Fibroblast of villous mesenchyme (primary cell): ENCODE measurements at places on chromosomes 12 and 14. TPM values are rescaled to one million over a fixed set of nuclear protein-coding genes. Genes with fewer than 3 reads are reported as not detected.

Gene CCDC198
- total RNA-seq = not detected in 2 replicates

Gene UBE2N
- 91.8 and 104 TPM in 2 replicates for total RNA-seq

Gene C12orf54
- total RNA-seq = not detected in 2 replicates

Gene C1QL4
- total RNA-seq = under 0.01 TPM in 1 of 2 replicates, not detected in the other

Gene TMPRSS12
- under 0.01 TPM in 1 of 2 replicates, not detected in the other for total RNA-seq

Gene DTX1
- total RNA-seq = not detected in 2 replicates

Gene KRT73
- total RNA-seq = not detected in 2 replicates

GRCh38 chr12:78210894-78211302 is 380.2 kb downstream of the NAV3 start:
- peak; percentile 97 for DNase-seq

GRCh38 chr14:94615823-94616570 is 3.8 kb downstream of the SERPINA3 start:
- no peak for DNase-seq

GRCh38 chr14:74649167-74649566 is 37.1 kb upstream of the LTBP2 start:
- no peak for DNase-seq

DNA sequence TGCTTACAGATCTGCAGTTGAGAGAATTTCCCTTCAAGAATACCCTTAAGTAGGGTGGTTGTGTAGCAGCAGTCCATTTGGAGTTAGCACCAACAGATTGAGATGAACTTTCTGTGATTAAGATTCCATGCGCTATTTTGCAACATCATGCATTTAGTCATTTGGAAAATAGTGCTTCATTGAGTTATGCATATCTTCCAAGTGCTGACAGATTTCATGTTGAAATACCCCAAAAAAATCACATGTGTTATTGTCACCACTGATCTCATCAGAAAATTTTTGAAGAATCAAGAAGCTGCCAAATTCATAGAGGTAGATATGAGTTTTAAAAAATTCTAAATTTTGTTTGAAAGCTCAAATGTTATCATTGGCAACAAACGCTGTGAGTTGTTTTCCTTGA is 35.5 kb upstream of the OSBPL8 start:
- DNase-seq = no peak

DNA sequence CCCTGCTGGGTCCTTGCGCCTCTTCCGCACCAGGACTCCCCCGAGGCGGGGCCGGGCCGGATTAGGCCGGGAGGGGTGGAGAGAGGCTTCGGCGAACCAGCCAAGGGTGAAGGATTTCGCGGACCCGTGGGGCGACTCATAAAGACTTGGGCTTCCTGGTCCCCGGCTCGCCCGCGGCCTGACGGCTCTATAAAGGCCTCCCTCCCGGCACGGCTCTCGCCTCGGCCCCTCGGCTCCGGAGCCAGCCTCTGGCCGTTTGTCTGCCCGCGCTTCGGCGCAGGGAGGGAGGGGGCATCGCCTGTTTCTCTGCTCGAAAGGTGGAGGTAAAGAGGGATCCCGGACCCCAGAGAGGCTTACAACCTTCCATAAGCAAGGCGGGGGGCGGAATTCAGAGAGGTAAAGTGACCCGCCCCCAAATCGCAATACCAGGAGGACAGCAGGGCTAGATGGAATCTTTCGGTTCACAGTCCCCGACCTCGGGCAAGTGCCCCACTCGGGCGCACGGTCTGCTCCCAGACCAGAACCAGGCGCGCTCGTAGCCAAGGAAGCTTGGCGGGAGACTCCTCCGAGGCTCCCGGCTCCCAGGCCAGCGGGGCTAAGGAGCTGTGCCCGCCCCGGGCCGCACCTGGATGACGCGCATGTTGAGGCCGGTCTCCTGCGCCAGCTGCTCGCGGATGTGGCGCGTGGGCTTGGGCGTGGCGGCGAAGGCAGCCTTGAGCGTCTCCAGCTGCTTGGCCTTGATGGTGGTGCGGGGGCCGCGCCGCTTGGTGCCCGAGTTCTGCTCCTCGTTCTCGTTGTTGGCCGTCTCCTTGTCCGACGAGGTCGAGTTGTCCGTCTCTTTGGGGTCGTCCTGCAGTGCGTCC is 3.9 kb downstream of the LHX5 start:
- DNase-seq = no peak

DNA sequence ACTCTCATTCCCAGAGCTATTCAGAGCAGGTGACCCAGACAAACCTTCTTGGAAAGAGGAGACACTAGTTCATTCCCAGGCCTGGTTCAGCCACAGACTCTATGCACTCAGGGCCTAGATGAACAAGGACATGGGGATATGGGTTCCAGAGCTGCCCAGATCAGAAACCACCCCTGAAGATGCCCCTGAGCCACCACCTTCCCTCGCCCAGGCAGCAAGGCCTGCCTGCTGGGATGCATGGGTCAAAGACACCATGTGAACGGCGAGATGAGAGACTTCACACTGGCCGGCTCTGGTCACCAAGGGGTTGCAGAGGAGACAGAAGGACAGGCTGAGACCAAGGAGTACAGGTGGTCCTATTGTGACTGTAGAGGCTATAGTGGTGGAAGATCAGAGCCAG is 4.1 kb downstream of the SERPINA12 start:
- DNase-seq = no peak

DNA sequence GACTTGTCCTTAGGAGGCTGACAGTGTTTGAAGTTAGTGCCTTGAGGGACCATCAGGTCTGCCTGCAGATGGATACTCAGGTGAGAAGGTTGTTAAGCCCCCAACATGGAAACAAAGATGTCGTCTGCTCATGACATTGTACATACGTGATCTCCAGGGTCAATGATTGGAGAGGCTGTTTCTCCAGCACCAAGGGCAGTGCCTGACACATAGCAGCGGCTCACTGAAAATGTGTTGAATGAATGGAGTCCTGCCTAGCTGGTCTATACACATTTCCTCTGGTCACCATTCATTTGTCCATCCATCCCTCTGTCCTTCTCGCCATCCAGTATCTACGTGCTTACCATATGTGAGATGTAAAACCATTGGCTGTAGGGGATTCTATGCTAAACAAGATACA is 7.1 kb downstream of the CCDC177 start:
- no peak for DNase-seq

DNA sequence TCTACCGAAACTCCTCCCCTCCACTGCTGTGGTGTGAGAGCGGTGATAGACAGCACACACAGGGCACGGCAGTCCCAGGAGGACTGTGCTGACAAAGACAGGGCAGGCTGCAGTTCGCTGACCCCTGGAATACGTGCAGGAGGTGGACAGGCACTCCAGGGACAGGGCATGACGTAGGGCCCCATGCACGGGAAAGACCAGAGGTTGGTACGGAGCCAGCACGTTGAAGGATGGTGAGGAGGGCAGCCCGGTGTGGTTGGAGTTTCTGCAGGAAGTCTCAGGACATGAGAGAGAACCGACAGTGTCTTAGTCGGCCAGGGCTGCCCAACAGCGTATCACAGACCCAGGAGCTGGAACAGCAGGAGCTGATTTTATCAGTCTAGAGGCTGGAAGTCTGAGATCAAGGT is 254.2 kb upstream of the FKBP4 start:
- no peak for DNase-seq

DNA sequence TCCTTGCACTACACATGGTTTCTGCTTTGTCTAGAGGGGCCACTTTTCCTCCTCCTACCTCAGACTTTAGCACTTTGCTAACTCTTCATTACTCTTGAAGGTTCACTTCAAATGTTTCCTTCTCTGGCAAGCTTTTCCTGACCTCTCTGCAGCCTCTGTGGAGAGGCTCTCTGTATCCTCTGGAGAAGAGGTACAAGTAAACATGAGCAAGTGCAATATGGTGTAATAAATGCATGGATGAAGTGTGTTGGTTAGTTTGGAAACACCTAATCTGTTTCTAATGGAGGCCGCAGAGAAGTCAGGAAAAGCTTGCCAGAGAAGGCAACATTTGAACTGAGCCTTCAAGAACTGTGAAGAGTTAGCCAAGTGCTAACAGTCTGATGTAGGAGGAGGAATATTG is 329.3 kb downstream of the GRIN2B start:
- no peak for DNase-seq

DNA sequence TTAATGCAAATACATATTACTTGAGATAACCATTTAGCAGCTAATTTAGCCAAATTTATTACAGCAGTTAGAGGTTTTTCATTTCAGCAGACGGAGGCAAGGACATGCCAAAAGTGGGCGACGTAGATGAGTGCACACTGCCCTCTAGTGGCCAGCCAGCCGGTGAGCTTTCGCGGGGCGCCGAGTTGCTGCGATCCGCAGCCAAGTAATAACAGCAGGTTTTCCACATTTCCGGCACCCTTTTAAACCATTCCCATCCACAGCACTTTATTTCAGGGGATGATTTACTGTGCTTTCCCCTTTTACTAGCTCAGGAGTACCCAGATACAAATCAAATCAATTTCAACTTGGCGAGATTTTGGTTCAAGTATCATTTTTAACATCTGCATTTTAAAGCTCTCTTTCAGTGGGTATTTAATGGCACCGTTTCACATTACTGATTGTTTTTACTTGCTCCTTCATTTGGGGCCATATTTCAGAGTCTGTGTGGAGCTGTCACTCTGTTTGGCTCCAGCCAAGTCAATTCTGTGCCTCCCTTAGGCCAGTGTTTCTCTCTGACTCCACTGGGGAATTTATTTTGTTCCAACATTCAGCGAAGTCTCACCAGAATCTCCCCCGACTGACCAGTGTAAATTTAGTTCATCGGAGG is 158.0 kb downstream of the EGLN3 start:
- DNase-seq = peak; percentile 84

- DNase-seq = no peak
These were observed 2.6 kb upstream of the PPP1R1A start for GRCh38 chr12:54590978-54591591.

GRCh38 chr12:82818271-82819035 is 131.7 kb downstream of the TMTC2 start:
- peak; percentile 3 for DNase-seq

DNA sequence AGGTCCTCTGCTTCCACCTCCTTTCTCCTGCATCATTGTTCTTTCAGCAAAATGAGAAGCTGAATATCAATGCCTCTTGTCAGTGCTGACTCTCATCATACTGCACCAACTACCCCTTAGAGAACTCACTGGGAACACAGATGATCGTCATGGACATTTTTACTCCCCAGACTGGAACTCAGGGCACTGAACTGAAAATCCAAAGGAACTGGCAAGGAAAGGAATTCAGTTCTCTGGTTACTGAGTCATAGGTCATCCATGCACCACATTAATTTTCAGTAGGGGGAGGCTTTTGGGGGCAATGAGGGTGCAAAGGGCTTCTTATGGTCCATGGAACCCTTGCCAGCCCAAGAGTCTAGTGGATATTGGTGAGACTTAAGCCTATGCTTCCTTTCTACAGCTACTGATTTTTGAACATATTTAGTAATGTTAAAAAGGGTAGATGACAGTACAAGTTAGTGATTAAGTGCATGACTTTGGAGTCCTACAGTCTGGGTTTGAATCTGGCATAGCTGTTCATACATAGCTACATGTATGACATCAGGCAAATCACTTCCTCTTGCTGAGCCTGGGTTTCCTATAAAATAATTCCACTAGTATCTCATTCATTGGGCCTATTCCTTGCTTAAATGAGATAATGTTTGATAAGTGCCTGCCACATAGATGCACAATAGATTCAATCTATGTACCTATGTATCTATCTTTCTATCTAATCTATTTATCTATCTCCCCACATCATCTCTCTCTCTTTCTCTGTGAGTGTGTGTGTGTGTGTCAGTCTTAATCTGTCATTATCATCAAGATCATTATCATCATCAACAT is 29.2 kb downstream of the BBS10 start:
- DNase-seq = no peak

GRCh38 chr14:85175556-85175955 is 354.4 kb upstream of the FLRT2 start:
- DNase-seq = peak; percentile 88

- DNase-seq = no peak
These were observed 23.1 kb downstream of the SLC6A12 start for GRCh38 chr12:190881-191280.

DNA sequence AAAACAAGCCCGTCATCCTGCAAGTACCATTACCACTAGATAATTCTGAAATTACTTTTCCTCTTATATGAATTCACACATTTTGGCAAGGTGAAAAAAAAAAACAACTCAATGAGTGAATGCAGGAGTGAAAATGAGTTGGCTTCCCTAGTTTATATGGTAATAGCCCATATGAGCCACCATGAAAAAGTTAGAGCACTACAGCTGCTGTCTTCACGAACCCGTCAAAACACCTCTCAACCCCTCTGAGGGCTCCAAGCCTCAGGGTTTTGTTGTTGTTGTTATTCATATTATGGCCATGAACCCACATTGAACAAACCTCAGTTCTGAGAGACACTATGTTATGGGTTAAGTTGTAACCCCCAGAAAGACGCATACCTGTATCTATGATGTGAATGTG is 289.9 kb upstream of the CAND1 start:
- DNase-seq = no peak

GRCh38 chr12:77575376-77575919 is 255.2 kb upstream of the NAV3 start:
- peak; percentile 1 for DNase-seq

GRCh38 chr14:101501341-101501740 is 60.0 kb upstream of the DIO3 start:
- DNase-seq = no peak

DNA sequence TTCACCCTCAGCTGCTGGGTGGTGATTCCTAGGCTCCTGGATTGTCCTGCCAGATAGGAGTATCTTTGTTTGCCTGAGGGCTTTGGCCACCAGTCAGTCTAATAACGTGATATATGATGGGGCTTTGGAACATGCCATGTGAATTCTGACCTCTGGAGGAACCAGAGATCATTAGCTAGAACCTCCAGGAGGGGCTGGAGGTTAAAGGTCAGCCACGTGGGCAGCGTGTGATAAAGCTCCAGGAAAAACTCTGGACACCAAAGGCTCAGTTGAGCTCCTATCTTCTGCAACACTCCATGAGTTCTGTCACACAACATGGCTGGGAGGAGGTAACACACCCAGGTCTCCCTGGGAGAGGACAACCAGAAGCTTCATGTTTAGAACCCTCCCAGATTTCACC is 251.1 kb downstream of the DAD1 start:
- DNase-seq = no peak

GRCh38 chr12:82758749-82759330 is 72.1 kb downstream of the TMTC2 start:
- DNase-seq = no peak

GRCh38 chr14:40697231-40697630 is 909.4 kb upstream of the LRFN5 start:
- DNase-seq = no peak

DNA sequence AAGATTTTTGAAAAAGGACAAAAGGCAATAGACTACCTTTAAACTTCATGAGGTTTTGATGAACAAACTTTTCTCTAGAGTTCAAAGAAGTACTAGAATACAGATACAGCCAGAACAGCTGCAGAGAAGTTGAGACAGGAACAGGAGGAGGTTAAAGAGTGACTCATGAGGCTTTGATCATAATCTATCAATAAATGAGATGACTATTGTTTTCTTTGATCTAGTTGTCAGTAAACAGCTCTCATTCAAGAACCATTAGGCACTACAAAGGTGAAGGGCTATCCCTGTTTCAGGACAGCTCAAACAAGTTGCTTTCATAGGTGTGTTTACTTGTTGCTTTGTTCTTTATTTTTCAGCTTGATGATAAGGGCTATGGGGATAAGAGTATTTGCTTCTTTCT is 2.4 kb downstream of the WASHC3 start:
- no peak for DNase-seq

GRCh38 chr14:73191441-73191840 is 45.9 kb upstream of the PAPLN start:
- DNase-seq = no peak
